ENCODE measurements at places on chromosomes 12 and 14.

- no peak for DNase-seq
Measured at GRCh38 chr12:49969651-49970429, 2.9 kb upstream of the AQP6 start.

- no peak for DNase-seq
Measured at GRCh38 chr12:18224745-18225144, 36.6 kb upstream of the PIK3C2G start.

DNA sequence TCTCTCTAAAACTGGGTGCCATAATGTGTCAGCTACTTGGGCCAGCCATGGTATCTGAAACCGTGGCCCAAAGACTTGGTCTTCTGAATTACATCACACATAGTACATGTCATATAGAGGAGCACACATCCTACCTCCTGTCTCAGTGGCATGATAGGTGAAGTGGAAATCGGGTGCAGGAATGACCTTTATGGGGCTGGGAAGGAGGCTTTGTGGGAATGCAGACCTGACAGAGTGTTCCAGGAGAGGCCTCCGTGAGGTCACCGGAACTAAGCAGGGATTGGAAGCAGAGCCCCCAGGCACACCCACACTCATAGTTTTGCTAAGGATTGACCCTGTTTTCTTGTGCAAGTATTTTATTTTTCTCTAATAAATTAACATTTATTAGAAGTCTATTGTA, 82.6 kb downstream of the NTF3 start:
- DNase-seq: no peak

DNA sequence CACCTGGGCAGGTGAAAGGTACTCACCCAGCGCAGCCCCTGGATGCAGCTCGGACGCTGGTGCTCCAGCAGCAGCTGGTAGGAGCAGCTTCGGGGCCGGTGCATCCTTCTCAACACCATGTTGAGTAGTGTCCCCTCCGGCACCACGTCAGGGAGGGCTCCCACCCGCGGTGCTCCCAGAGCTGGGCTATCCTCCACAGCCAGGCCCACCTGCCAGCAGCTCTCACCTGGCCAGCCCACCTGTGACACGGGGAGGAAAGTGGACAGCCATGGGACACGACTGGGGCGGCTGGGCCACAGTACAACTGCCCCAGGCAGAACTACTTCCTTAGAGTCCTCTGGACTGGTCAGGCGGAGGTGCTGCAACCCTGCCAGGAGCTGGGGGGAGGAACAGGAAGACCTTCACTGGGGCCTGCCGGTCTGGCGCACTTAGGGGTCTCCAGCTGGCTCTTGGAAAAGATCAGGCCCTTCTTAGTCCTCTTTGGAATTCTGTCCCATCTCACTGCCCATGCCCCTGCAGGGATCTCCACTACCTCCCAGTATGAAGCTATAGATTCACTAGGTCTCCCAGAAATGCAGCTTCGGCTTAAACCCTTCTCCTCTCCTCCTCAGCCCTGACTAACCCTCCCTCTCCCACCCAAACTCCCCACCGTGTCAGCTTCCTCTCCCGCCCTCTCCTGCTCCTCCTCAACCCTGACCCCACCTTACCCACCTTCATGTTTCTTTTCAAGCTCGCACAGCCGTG, 668 bp downstream of the RAPGEF3 start:
- DNase-seq: no peak

DNA sequence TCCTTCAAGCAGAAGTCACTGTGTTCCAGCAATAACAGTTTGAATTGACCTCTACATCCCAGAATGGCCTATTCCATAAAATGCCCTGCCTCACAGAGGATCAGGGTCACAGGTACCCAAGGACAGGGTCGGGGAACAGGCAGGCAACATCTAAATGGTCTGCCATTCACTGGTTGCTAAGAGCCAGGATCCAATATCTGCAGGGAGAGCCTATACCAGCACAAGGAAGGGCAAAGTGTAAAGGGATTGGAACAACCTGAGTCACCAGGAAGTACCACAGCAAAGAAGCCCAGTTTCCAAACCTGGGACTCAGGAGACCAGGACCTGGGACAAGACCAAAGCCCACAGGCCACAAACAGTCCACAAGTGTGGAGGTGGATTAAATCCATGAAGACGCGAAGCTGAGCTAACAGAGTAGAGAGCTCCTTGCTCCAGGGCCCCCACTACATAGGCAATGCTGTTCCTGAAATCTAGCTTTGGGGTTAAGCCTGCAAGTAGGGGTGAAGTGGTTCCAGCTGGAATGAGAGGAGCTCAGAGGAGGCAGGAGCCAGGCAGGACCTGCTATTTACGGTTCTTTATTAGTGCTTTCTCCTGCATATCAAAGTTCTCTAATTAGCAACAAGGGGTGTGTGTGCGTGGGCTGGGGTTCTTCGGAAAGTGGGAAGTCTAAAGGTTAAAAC, 274.3 kb downstream of the BCL11B start:
- DNase-seq: no peak

- no peak for DNase-seq
Measured at GRCh38 chr12:120373683-120374082, 4.7 kb upstream of the MSI1 start.

DNA sequence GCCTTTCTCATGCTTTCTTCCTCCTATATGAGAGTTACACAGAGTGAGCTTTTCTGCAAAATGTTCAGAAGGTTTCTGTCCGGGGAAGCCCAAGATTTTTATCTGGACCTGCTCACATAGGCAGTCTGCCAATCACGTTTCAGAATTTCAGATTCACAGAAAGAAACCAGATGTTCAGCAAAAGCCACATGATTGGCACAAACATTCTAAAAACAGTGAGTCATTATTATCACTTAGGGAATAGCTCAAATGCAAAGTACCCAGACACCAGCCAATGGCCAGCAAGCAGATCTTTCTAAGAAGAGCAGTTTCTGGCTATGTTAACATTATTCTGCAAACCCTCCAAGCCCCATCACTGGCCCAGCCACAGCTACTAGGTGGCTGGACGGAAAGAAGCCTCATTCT, 1558.5 kb upstream of the TMEM132C start:
- DNase-seq: no peak
